ENCODE measurements at places on chromosomes 7 and 10.

DNA sequence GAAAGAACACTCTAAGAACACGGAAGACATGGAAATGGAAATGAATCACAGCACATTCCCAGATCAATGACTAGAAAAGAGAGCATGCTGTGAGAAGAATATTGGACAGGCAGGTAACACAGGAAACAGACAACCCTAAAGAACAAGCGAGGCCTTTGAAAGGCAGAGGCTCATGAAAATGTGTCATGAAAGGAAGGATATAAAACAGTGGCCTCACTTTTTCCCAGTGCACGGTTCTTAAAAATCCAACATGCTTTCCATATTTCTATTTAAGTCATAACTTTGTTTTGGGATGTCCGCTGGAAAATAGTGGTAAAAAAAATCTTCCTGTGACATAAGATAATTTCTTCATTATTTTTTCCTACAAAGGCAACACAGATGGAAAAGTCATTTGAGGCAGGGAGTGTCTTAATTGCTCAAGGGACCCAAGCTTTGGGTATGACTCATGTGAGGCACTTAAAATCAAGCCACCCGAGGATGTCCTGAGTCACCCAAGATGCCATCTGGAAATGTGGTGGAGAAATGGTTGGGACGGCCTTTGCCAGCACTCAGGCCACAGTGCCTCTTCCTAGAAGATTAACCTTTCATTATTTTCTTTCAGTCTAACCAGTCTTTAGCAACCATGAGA lies 17.0 kb downstream of the ITIH5 start:
- DNase-seq, result no peak

GRCh38 chr10:86438091-86438749 lies 71.6 kb upstream of the GRID1 start:
- no peak for DNase-seq

GRCh38 chr7:123143252-123144006 lies 56.3 kb downstream of the SLC13A1 start:
- no peak for DNase-seq

GRCh38 chr7:18262058-18262457 lies 233.5 kb upstream of the HDAC9 start:
- no peak for DNase-seq

- no peak for DNase-seq
These were observed 12.4 kb upstream of the IL15RA start for GRCh38 chr10:5989756-5990155.

DNA sequence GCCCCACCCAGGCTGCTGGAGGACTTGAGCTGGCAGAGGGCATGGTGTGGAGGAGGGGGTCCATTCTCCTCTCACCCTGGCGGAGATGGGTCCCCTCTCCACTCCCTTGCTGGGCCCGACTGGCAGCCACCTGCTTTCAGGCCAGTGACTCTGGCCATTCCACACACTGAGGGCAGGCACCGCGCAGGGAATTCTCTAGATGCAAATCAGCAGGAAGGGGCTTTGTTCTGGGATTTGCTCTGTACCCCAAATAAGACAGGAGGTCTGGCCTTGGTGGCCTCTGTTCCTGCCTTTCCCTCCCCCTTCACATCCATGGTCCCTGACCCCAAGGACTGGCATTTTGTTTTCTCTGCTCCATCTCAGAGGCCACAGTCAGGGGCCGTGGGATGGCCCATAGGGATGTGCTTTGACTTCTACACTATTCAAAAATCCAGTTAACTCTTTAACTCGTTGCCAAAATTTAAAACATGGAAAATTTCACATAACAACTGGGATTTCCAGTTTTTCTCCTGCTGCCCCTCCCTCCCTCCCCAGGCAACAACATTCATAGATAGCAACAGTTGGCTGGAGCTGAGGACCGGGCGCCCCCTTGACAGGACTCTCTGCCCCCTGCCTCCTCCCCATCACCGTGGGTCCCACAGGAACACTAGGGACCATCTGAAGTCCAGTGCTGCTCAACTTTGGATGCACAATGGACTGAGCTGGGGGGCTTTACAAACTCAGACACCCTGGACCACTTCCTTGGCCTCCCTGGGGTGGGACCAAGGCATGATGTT lies 33.9 kb downstream of the PPIF start:
- no peak for DNase-seq

DNA sequence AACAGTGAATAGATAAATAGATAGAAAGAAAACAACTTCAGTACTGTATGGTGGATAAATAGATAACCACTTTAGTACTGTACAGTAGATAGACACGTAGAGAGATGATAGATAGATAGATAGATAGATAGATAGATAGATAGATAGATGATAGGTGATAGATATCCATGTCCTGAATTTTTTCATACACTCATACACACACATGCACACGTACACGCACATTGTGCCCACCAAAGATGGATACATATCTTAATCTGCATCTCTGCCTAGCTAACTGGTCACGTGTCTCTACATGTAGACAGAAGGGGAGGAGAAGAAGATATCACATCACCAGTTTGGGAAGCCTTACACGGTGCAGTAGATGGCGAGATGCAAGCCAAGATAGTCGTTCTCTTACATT lies 99.2 kb downstream of the ARID5B start:
- no peak for DNase-seq

GRCh38 chr7:2037808-2038522 lies 194.8 kb downstream of the MAD1L1 start:
- DNase-seq, result no peak

DNA sequence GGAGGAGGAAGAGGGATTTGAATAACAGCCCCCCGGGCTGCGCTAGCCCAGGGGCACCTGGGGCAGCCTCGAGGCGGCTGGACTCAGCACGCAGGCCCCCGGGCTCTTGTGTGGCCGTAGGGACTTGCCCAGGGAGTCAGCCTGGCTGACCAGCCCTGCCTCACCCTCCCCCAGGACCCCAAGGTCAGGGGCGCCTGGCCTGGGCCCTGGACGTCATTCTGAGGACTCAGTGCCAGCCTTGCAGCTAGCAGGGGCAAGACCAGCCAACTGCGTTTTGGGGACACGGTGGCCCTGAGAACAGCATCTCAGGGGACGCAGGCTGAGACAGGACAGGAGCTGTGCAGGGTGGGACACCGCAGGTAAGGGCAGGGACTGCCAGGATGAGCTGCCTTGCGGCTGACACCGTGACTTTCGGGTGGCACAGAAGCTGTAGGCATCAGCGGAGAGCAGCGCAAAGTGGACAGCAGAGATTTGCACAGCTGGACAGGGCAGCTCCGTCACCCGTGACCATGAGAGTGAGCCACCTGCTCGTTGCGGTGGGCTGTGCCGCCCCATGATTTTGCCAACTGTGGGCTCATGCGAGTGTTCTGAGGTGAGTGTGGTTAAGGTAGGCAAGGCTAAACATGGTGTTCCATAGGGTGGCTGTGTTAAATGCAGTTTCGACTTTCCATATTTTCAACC lies 48.1 kb upstream of the UBE3C start:
- no peak for DNase-seq

GRCh38 chr7:39617005-39617404 lies 6.4 kb upstream of the RALA start:
- DNase-seq, result no peak

GRCh38 chr10:29860166-29860565 lies 199.2 kb downstream of the JCAD start:
- DNase-seq, result no peak

- no peak for DNase-seq
These were observed 380.6 kb upstream of the PHF14 start for GRCh38 chr7:10593080-10593479.

- no peak for DNase-seq
These were observed 18.1 kb downstream of the PRKG1 start for GRCh38 chr10:51092402-51092801.

- DNase-seq, result no peak
These were observed 26.1 kb upstream of the C10orf53 start for GRCh38 chr10:49653273-49653929.

DNA sequence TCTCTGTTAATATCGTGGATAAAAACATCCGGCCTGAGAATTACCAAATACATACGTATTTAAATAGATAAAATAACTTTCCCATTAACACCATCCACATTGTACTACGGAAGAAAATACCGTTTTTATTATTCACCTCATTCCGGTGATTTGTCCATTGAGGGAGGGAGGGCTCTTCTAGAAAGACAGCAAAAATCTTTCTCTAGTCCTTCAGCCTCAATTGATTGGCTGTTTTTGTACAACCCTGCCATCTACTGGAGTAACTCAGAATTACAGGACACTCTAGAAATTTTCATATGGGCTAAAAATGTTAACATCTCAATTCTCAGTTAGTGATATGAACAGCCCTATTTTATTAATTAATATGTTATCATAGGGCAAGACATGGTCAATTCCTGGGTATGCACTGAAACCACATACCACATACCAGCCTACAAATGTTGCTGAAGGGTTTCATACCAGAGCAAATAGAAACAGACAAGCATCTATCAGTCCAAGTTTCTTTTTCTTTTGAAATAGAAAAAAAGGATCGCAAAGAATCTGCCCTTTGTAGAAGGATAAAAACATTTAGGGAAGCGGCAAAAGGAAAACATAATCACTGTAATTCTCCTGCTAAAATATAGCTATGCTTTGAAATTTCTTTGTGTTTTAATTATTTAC lies 55.8 kb upstream of the CDCA7L start:
- peak; percentile 33 for DNase-seq

- no peak for DNase-seq
These were observed 52.3 kb downstream of the TACR2 start for GRCh38 chr10:69364232-69364940.
